ACHN (cell line): ENCODE measurements at places on chromosomes 5 and 9.

GRCh38 chr5:89847743-89848142 lies 561.8 kb downstream of the CETN3 start:
- DNase-seq: no peak

GRCh38 chr9:123002754-123003153 lies 30.7 kb upstream of the GPR21 start:
- DNase-seq: no peak

GRCh38 chr5:139984816-139985215 lies 58.3 kb downstream of the NRG2 start:
- no peak for DNase-seq

DNA sequence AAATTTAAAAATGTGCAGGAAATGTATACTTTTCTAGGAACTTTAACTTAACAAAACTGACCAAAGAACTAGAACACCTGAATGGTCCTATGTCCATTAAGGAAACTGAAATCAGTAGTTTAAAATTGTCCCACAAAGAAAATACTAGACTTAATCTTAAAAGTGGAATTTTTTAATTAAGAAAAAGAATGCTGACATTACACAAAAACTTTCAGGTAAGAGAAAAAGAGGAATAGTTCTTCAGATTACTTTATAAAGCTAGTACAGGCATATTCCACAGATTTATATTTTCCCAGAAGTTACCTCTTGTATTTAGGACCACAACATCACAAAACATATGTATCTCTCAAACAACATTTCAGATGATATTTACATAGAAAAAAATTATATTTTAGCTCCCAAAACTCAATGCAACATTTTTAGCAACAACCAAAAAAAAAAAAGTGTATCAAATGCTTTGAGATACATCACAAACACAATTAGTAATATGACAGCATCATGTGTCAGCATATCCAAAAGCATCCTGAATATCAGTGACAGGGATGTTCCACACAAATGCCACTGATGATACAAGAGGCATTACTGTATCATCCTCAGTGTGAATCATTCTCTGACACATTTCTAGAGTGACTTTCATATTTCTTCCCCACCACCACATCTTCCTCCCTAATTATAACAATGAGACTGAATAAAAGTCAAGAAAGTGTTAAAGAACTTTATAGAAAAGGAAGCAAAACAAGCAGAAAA lies 264.0 kb downstream of the EPB41L4A start:
- no peak for DNase-seq

GRCh38 chr9:129235931-129236331 lies 57.9 kb upstream of the IER5L start:
- no peak for DNase-seq
